ENCODE measurements at places on chromosomes 16 and 17.

- no peak for DNase-seq
These were observed 183.0 kb downstream of the PRKCA start for GRCh38 chr17:66485309-66485947.

DNA sequence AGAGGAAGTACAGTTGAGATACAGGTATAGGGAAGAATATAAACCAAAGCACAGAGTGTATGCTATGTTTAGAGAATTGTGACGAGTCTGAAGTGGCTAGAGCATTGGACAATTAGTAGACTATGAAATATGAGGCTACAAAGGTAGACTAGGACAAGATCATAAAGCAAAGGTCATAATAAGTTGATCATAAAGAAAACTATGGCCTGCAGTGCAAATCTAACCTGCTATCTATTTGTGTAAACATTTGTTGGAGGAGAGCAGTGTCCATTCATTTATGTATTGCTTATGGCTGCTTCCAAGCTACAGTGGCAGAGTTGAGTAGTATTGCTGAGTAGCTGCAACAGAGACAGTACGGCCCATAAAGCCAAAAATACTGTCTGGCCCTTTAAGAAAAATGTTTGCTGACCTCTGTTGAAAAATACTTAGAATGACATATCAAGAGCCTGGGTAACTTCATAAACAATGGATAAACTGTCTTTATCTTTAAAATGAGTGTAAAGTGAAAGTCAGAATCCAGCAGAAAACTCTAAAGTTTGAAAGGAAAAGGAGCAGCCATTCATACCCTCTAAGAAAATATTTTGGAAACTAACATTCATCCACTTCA lies 14.5 kb upstream of the OR1E2 start:
- no peak for DNase-seq

DNA sequence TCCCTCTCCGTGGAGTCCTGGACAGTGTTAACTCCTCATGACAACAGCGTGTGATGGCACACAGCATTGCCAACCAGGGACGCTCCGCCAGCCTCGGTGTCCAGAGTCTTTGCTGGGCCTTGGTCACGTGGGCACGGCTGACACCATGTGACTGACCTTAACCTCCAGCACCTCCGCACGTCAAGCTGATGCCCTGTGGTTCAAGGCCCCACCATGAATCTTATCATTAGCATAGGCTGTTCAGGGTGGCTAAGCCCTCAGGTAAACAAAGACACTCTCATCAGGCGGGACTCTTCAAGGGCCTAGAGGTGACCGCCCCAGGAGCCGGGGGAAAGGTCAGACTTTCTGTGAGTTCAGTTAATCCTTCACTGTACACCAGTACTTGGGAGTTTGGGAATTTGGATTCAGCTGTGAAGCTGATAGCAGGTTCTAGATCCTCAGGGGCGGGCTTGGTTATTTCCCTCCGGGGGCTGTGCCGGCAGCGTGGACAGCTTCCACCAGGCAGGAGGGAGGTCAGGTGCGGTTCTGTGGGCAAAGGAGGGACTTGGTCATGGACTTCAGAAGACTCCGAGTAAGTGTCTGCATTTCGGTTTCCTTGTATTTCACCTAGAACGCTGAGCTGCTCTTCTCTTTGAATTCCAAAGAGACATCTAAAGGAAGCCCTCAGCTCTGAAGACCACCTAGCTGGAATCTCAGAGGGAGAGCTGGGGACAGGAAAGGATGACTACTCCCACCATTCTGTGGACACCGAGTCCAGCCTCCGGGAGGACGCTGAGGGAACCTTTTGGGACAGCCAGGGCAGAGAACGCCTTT lies 195.5 kb upstream of the CIBAR2 start:
- no peak for DNase-seq

GRCh38 chr17:33498069-33498468 lies 205.0 kb upstream of the ASIC2 start:
- DNase-seq: no peak

DNA sequence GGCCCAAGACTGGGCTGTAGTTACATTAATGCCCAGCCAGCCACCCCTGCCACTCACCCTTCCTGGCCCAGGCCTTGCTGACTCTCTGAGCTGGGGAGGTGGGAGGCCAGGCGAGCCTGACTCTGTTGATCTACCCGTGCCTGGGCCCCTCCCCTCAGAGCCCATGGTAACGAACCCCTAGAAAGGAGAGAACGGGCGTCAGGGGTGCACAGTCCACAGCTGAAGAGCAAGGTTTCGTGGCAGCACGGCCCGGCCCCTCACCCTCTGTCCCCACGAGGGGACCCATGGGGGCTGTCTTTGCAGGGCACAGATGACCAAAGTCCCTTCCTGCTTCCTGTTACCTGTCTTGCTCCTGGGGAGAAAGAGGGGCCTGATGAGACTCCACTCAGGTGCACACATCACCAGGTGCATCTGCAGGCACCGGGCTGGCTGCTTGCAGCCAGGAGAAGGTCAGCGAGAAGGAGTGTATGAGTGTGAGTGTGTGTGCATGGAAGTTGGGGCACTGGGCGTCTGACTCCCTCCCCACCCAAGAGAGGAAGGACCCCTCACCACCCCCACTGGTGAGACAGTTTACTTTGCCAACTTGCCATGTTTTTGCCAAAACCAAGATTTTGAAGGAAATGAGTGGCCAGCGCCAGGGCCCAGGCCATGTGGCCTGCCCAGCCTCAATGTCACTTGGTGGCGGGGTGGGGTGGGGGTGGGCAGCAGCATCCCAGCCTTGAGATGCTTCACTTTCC lies 359.1 kb downstream of the SEC14L1 start:
- DNase-seq: peak; percentile 51

DNA sequence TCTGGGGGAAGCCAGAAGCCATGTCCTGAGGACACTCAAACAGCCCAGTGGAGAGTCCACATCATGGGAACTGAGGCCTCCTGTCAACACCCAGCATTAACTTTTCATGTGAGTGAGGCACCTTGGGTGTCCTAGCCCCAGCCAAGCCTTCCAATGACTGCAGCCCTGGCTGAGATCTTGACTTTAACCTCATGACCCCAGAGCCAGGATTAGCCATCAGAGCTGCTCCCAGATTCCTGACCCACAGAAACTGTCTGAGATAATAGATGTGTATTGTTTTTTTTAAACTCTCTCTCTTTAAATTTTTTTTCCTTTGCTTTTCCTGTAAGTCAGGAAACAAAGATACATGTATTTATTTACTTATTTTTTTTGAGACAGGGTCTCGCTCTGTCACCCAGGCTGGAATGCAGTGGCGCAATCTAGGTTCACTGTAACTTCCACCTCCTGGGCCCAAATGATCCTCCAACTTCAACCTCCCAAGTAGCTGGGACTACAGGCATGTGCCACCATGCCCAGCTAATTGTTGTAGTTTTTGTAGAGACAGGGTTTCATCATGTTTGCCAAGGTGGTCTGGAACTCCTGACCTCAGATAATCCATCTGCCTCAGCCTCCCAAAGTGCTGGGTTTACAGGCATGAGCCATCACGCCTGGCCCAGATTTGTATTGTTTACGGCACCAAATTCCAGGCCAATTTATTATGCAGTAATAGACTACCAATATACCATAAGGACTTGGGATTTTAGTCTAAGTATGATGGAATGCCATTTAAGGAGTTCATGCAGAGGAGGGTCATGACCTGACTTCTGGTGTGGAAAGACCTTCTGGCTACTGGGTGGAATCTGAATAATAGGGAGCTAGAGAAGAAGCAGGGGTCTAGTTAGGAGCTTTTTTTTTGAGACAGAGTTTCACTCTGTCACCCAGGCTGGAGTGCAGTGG lies 14.0 kb upstream of the TMEM94 start:
- DNase-seq: no peak

DNA sequence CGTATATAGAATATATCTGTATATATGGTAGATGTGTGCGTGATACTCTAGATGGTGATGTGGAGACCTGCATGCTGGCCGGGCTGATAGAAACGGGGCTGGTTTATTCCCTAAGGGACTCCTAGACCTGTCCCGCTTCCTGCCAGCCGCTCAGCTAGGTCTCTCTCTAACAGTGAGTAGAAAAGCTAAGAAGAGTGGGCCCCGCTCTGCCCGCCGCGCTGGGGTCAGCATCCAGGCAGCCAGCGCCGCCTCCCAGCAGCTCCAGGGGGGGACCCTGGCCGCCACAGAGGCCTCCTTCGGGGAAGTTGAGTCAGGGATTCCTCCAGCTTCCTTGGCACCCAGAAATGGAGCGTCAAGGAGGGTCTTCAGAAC lies 9.4 kb downstream of the CYGB start:
- DNase-seq: no peak
